ENCODE measurements at places on chromosomes 4 and X.
A peak's percentile ranks its signal among the peaks of the same experiment; 100 is the strongest.

GRCh38 chr4:39450618-39451017, 8.1 kb downstream of the RPL9 start:
- DNase-seq = no peak

- DNase-seq = no peak
Observed at GRCh38 chr4:95190751-95191436, 357.9 kb downstream of the UNC5C start.

- peak; percentile 81 for DNase-seq
Observed at GRCh38 chr4:13484749-13485221, 645 bp upstream of the RAB28 start.

- DNase-seq = no peak
Observed at GRCh38 chr4:10366628-10367027, 90.6 kb downstream of the ZNF518B start.

DNA sequence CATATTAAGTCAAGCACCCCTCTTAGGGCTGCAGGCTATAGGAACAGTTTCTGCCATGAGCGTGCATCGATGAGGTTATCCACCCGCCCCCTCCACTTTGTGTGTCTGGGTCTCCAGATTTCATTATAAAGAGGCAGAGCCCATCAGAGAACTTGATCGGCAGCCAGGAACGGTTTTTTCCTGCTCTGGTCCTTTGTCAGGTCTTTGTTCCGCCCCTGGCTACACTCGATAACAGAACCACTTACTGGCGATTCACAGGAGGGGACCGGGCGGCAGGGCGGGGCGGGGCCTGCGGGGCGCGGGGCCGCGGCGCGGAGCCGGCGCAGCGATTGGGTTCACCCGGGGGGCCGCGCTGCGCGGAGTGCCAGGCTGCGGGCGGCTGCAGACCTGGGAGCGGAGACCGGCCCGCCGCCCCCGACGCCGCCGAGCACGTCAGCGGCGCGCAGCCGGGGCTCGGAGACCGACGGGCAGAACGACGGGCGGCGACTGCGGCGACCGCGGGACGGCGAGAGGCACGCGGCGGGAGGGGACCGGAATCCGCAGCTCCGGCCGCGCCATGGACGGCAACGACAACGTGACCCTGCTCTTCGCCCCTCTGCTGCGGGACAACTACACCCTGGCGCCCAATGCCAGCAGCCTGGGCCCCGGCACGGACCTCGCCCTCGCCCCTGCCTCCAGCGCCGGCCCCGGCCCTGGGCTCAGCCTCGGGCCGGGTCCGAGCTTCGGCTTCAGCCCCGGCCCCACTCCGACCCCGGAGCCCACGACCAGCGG, at the start of gene SLC10A4:
Gene SLC10A4, plus strand, starts transcription at position 338 of the 771 bp plus-strand sequence. Its CDS starts 219 bp downstream, at position 557.
- no peak for DNase-seq

DNA sequence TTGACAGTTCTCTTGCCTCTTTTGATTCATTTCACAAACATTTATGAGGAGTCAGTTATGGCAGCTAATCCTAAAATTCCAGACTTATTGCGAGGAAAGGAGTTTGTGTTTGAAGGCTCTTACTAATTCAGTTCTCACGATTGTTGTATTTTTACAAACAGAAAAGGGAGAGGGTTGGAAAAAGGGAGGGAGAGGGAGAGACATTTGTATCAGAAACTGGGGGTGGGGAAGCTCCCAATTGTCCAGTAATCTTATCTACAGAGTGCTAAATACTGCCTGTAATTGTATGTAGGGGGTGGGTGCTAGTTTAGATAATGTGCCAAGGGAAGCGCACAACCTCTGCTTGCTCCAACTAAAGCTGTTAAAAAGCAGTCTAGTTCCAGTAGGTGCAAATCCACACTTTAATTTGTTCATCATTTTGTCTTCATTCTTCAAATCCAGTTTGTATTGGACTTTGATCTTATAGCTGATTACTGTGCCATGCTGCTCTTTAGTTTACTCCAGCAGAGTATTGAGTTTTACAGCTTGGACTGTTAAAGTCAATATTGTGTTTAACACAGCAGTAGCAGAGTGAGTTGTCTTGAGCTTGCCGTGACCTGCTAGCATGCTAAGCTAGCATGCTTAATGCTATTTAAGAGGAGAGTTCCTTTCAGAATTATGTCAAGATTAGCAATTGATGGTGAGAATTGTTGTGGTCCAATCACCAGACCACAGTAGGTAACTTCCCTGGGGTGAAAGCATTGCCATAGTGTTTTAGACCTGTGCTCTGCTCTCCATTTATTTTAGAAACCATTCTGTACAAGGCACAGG, 13.9 kb downstream of the FNIP2 start:
- DNase-seq = no peak

DNA sequence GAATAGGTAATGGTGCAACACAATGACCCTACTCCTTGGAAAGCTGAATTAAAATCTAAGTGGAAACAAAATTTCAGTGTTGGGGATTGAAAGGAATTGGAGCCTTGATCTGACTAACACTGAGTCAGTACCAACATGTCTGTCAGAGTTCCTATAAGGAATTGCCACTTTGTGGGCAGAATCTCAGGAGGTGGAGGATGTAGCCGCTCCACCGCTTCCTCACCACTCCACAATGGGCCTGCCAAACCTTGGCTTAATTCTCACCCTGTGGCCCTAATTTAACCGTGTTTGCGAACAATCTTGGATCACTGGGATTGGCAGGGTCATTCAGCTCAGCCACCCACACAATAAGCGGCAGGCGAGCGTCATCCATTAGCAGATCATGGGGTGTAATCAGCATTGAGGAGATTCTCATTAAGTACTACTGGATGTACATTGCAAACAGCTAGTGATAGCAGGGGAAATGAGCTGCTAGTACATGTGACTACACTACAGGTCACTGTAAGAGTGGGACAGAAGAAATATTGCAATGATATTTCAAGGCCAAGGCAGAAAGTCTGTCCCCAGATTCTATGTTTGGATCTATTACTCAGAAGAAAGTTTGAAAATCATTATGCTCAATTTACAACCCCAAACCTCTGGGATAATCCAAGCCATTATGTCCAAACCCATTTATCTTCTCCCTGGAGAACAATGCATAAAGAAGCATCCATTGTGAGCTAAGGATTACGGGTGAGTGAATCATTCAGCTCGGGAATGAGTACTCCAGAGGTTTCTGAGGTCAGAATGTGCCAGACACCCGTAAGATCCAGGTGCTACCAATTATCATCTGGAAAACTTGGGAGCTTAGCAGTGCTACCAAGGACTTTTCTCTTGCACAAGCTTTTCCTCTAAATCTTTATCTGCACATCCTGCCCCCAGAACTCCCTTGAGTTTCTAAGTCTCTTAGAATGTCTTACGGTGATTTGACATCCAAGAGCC, 5.8 kb downstream of the SRPX start:
- no peak for DNase-seq

DNA sequence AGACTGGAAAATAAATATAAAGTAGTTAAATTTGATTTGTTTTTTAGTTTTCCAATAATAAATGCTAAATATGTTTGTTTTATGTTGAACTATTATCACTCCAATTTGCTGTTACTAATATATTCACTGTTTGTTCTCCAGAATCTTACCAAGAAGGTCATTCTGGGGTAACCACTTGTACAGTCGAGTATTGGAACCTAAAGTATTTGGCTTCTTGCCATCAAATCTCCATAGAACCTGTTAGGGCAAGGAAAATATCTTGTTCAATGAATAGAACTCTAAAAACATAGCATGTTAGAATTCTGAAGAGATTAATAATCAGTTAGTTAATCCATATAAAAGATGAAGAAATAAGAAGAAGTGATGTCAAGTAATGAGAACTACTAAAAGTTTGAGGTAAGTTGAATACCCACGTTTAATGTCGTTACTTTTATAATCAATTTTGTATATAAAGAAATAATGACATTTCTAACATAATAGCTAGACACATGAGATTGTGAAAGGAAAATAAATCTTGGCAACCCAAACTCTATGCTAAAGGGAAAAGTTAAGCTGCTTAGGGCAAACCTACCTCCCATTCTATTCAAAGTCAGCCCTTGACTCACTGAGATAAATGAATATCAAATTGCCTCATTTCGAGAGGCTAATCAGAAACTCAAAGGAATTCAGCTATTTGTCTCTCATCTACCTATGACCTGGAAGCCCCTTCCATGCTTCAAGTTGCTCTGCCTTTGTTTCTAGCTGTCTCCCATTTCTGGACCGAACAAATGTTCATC, 15.3 kb downstream of the UGT2B15 start:
- no peak for DNase-seq

GRCh38 chrX:109077788-109078187, 341.4 kb upstream of the IRS4 start:
- no peak for DNase-seq

- DNase-seq = no peak
Observed at GRCh38 chr4:5215321-5215720, 164.0 kb downstream of the STK32B start.

DNA sequence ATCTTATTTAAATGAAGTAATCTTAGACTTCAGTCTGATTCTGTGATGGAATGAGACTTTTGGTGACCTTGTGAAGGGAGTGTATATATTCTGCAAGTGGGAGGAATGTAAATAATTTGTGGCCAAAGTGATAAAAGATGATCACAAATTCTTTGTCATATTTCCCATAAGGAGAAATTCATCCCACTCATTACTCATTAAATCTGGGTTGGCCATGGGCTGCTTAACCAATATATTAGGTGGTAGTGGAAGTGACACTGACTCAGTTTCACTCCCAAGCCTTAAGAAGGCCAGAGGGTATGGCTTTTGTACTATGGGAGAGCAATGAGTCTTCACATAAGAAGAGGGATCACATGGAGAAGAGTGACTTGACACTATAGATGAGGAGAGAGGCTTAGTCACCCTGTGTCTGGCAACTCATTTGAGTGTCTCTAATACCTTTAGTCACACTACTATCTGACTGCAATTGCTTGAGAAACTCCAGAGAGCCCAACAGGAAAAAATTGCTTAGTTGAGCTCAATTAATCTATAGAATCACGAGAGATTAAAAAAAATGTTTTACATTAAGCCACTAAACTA, 408.2 kb upstream of the PITX2 start:
- no peak for DNase-seq

- DNase-seq = no peak
Observed at GRCh38 chr4:90219822-90220221, 92.6 kb downstream of the CCSER1 start.

- no peak for DNase-seq
Observed at GRCh38 chr4:71074452-71075299, 81.2 kb downstream of the DCK start.

- no peak for DNase-seq
Observed at GRCh38 chr4:6221301-6221850, 21.0 kb upstream of the JAKMIP1 start.

DNA sequence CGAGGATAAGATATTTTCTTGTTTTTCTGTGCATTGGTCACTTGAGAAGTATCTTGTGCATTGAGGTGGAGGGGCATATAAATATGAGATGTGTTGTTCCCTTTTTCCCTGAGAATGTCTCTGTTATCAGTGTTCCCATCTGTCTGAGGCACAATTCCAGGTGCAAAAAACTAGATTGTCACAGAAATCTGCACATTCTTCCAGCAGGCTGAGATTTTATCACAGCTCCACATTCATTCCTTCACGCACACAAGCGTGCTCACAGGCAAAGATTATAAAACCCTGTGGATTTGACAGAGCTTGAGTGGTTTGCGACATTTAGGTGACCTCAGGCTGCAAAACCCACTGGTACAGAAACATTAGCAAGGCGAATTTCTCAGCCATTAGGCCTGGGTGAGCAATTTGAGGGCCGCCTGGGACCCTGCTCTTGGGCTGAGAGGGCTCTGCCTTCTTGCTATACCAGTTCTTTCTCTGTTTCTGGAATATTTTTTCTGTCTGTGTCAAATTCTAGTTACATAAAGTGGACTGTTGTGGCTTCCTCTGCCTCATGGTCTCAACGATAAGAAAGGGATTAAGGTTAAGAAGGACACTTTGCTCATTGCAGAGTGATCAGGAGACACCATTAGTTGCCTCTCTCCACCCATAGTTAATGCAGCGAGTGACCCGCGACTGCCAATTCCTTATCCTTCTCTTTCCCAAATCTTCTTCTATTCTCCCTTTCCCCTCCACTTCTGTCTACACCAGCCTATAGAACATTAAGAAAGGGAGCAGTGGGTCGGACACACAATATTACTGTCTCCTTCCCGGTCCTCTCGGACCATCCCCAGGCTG, 86.7 kb upstream of the C1QTNF7 start:
- no peak for DNase-seq

DNA sequence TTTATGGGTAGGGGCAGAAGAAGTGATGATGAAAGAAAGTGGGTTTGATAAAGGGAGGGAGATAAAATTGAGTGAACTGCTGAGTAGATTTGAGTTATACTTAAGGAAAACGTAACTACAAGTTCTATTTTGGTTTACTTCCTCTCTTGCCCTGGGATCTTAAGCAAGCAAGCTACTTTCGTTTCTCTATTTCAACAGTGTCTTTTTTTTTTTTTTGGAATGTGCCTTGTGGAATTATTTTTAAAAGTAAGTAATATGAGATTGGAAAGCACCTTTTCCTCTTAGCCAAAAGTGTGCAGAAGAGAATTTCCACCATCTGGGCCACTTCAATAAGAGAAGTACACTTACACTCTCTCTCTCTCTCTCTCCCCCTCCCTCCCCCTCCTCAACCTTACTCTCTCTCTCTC, 16.0 kb upstream of the C4orf36 start:
- peak; percentile 80 for DNase-seq

GRCh38 chr4:138611721-138612120, 369.6 kb upstream of the SLC7A11 start:
- no peak for DNase-seq

- DNase-seq = no peak
Observed at GRCh38 chr4:137608085-137608484, 75.8 kb upstream of the PCDH18 start.

DNA sequence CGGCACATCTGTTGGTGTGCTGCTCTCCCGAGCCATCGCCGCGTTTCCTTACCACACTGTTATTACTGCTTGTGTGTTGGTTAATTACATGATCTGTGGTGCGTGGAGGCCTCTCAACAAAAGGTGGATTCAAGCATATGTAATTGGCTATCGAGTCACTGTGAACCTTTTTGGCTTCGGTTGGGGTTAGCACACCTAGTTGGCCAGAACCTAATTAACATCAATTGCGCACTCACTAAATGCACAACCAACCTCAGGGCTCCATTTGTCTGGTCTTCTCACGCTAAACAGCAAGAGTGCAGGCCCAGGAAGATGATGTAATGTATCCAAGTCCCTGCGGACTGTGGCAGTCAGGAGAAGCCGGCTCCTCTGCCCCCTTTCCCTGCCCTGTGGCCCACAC, 17.4 kb downstream of the ENPP6 start:
- DNase-seq = no peak

- DNase-seq = no peak
Observed at GRCh38 chr4:149825336-149825735, 9.7 kb upstream of the IQCM start.

- DNase-seq = no peak
Observed at GRCh38 chr4:118884716-118885115, 3.9 kb upstream of the SYNPO2 start.

- DNase-seq = no peak
Observed at GRCh38 chrX:119240356-119240755, 4.3 kb downstream of the PGRMC1 start.

GRCh38 chr4:143618811-143619210, 81.7 kb downstream of the FREM3 start:
- DNase-seq = no peak
